ENCODE measurements at places on chromosomes 12 and 14. TPM values are rescaled to one million over a fixed set of nuclear protein-coding genes. Genes with fewer than 3 reads are reported as not detected.

PTPRO gene
- not detected for total RNA-seq

PSMC1 gene
- total RNA-seq = 112 TPM

IAPP gene
- total RNA-seq = not detected

PZP gene
- not detected for total RNA-seq

SDR9C7 gene
- total RNA-seq = not detected

TIMELESS gene
- total RNA-seq = 46.2 TPM

DEGS2 gene
- total RNA-seq = 4.9 TPM

MMP19 gene
- total RNA-seq = 0.05 TPM

PROX2 gene
- total RNA-seq = not detected

- no peaks in the 10 kb centered on the region for H3K27me3 ChIP-seq
- DNase-seq = no peak
- no peak overlapping the region for H3K27ac ChIP-seq
- H3K36me3 ChIP-seq = peaks cover 6% of the 10 kb centered on the region
- H3K4me3 ChIP-seq = no peak overlapping the region
Observed at GRCh38 chr14:68890173-68890931, 88.8 kb downstream of the ACTN1 start.

- H3K4me1 ChIP-seq = no peaks in the 10 kb centered on the region
- H3K27ac ChIP-seq = no peak overlapping the region
- no peaks in the 10 kb centered on the region for H3K36me3 ChIP-seq
- no peaks in the 10 kb centered on the region for H3K27me3 ChIP-seq
- H3K4me3 ChIP-seq = no peak overlapping the region
Observed at GRCh38 chr14:90451961-90452360, 55.1 kb downstream of the CALM1 start.

GRCh38 chr12:54387114-54387467 is 2.6 kb upstream of the ZNF385A start:
- H3K36me3 ChIP-seq = no peaks in the 10 kb centered on the region
- no peak overlapping the region for H3K4me3 ChIP-seq
- no peak for DNase-seq
- no peak overlapping the region for H3K27ac ChIP-seq
- no peaks in the 10 kb centered on the region for H3K4me1 ChIP-seq
- no peaks in the 10 kb centered on the region for H3K27me3 ChIP-seq

- H3K36me3 ChIP-seq = no peaks in the 10 kb centered on the region
- no peaks in the 10 kb centered on the region for H3K27me3 ChIP-seq
- H3K27ac ChIP-seq = no peak overlapping the region
- 0 out of 2 replicates have a peak, but pooled peaks cover 5% of the 10 kb centered on the region for H3K4me1 ChIP-seq
Observed at GRCh38 chr12:49432616-49433015, 65.4 kb downstream of the SPATS2 start.

GRCh38 chr12:129385637-129385990 is 518.2 kb downstream of the TMEM132D start:
- no peak overlapping the region for H3K27ac ChIP-seq
- no peak for DNase-seq
- no peak overlapping the region for H3K4me3 ChIP-seq
- H3K27me3 ChIP-seq = no peaks in the 10 kb centered on the region
- no peaks in the 10 kb centered on the region for H3K4me1 ChIP-seq

GRCh38 chr12:100031836-100032235 is 47.1 kb upstream of the ANKS1B start:
- no peak overlapping the region for H3K4me3 ChIP-seq
- no peaks in the 10 kb centered on the region for H3K4me1 ChIP-seq
- DNase-seq = no peak
- peaks cover 2% of the 10 kb centered on the region for H3K36me3 ChIP-seq

DNA sequence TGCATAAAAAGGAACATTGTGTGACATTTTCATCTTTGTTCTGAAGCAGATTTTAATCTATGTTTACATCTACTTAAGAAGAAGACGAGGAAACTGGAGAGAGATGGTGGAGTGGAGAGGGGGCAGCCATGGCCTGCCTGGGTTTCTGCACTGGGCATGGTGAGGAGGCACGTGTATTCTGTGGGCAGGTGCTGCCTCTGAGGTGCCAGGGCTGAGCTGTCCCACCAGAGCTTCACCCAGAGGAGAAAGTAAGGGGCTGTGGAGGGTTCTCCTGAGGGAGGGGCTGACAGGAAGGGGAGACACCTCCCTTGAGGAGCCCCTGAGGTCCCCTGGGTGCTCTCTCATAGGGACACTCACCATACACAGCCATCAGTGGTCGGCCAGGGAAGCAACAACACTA is 372.4 kb upstream of the OR4E1 start:
- peaks cover 2% of the 10 kb centered on the region for H3K27me3 ChIP-seq
- H3K27ac ChIP-seq = no peak overlapping the region
- no peaks in the 10 kb centered on the region for H3K36me3 ChIP-seq
- no peak for DNase-seq
- H3K4me3 ChIP-seq = no peak overlapping the region

- H3K27me3 ChIP-seq = no peaks in the 10 kb centered on the region
- H3K27ac ChIP-seq = no peak overlapping the region
- H3K4me1 ChIP-seq = no peaks in the 10 kb centered on the region
- no peaks in the 10 kb centered on the region for H3K36me3 ChIP-seq
- peak; percentile 17 for DNase-seq
- H3K4me3 ChIP-seq = no peak overlapping the region
Observed at GRCh38 chr12:62006076-62006732, 254.0 kb upstream of the USP15 start.

DNA sequence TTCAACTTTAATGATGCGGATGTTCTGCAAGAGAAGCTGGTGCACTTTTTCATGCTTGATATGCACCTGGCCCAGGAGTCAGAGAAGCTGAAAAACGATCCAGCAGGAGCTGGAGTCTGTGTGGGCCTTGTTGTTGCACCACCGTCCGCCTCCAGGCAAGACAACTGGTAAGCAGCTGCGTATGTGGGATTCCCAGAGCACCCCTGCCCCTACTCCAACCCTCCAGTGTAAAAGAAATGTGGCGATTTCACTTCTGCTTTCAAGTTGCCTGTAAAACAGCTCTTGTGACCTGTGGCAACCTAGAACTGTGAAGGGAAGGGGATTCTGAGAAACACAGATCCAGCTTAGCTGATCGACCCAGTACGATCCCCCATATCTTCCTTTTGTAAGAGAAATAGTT is 154.1 kb upstream of the PELI2 start:
- H3K4me1 ChIP-seq = no peaks in the 10 kb centered on the region
- H3K27ac ChIP-seq = no peak overlapping the region
- no peaks in the 10 kb centered on the region for H3K27me3 ChIP-seq
- no peak overlapping the region for H3K4me3 ChIP-seq

- H3K36me3 ChIP-seq = no peaks in the 10 kb centered on the region
- no peak for DNase-seq
- no peak overlapping the region for H3K27ac ChIP-seq
- H3K4me1 ChIP-seq = no peaks in the 10 kb centered on the region
Observed at GRCh38 chr14:36900846-36901245, 239.2 kb downstream of the PAX9 start.
